Esophagus squamous epithelium (tissue), 5 donors: ENCODE measurements at places on chromosomes 3 and 15.

DNA sequence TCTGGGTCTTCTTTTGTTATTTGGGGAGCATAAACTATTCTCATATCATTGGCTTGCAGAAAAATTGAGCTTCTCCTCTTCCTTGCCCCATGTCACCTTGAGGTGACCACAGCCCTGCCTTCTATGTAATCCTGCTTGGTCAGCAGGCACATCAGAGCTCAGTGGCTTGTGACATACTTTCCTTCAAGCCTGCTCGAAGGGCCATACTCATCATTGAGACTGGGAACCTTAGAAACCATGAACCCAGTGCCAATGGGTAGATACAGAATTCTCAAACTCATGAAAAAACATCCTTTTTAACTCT, 3.7 kb upstream of the CCR2 start:
- no peaks in the 10 kb centered on the region for H3K36me3 ChIP-seq
- no peak for DNase-seq
- no peaks in the 10 kb centered on the region for H3K27me3 ChIP-seq
- H3K27ac ChIP-seq: peak overlapping the region; percentile 1
- H3K4me1 ChIP-seq: no peaks in the 10 kb centered on the region

GRCh38 chr3:151630938-151631441, 102.7 kb upstream of the AADACL2 start:
- no peaks in the 10 kb centered on the region for H3K36me3 ChIP-seq
- peak overlapping the region; percentile 68 for H3K27ac ChIP-seq
- no peak for DNase-seq
- H3K27me3 ChIP-seq: no peaks in the 10 kb centered on the region
- H3K4me1 ChIP-seq: peaks cover 18% of the 10 kb centered on the region
- no peak overlapping the region for H3K4me3 ChIP-seq

GRCh38 chr15:52657338-52657737, 21.9 kb downstream of the ATOSA start:
- peaks cover 65% of the 10 kb centered on the region for H3K36me3 ChIP-seq
- no peak overlapping the region for H3K4me3 ChIP-seq
- peak overlapping the region; percentile 61 for H3K27ac ChIP-seq
- H3K27me3 ChIP-seq: no peaks in the 10 kb centered on the region

DNA sequence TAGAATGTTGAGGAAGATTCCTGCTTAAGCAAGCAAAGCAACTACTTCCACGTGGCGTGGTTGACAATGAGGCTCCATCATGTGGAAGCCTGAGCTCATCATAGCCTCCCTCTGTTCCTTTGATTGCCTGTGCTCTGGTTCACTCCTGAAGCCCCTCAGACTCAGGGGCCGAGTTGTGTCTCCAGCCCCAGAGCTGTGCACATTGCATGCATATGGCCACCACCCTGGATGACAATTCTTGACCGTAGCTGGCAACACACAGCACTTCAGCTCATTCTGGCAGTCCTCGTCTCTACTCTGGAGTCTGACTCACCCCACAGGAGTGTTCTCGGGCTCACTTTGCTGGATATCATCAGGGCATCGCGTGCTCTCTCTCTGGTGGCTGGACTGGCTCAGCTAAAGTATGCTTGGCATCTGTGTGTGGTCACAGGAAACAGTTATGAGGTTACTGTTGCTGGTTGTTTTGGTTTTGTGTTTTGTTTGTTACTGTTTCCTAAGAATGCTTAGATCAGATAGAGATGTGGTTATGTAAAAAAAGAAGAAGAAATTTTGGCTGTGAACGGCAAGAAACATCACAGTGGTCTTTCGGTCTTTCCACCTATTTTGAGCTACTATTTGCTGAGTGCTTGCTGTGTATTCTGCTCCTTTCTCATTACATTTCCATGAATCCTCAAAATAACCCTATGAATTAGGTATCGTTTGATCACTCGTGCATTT, 41.6 kb upstream of the MRPS22 start:
- H3K27ac ChIP-seq: no peak overlapping the region
- no peaks in the 10 kb centered on the region for H3K36me3 ChIP-seq
- no peak for DNase-seq
- H3K4me3 ChIP-seq: no peak overlapping the region

- DNase-seq: no peak
- peaks cover 39% of the 10 kb centered on the region for H3K27me3 ChIP-seq
- no peaks in the 10 kb centered on the region for H3K36me3 ChIP-seq
- H3K27ac ChIP-seq: no peak overlapping the region
These were observed 11.1 kb upstream of the TMED3 start for GRCh38 chr15:79299841-79300235.
